ENCODE measurements at places on chromosomes 3 and 15. TPM values are rescaled to one million over a fixed set of nuclear protein-coding genes. Genes with fewer than 3 reads are reported as not detected.

- DNase-seq, result no peak
- H3K4me1 ChIP-seq, result peaks cover 8% of the 10 kb centered on the region
- H3K36me3 ChIP-seq, result no peaks in the 10 kb centered on the region
- H3K27me3 ChIP-seq, result no peaks in the 10 kb centered on the region
- H3K4me3 ChIP-seq, result no peak overlapping the region
- no peak overlapping the region for H3K27ac ChIP-seq
These were observed 8.8 kb downstream of the NECTIN3 start for GRCh38 chr3:111080413-111080812.

DNA sequence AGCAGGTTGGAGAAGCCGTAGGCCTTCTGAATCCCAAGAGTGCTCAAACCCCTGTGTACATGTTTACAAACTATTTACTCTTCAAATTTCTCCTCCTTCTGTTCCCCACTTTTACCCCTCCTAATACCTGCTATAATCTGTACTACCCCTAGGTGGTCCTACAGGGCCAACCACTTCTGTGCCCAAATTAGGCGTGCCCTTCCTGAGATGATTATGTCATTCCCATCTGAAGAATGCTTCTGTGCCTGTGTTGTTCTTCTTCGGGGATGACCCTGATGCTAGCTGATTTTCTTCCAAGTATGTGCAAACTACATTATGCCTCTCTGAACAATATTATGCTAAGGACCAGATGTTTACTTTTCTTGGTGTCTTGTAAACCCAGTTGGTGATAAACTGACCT, 20.5 kb downstream of the RBP2 start:
- no peak overlapping the region for H3K4me3 ChIP-seq
- DNase-seq, result no peak
- H3K27ac ChIP-seq, result no peak overlapping the region
- no peaks in the 10 kb centered on the region for H3K4me1 ChIP-seq
- H3K27me3 ChIP-seq, result no peaks in the 10 kb centered on the region

GRCh38 chr3:123804676-123805075, 79.5 kb downstream of the MYLK start:
- H3K4me3 ChIP-seq, result no peak overlapping the region
- no peak overlapping the region for H3K27ac ChIP-seq
- peaks cover 4% of the 10 kb centered on the region for H3K4me1 ChIP-seq
- H3K27me3 ChIP-seq, result no peaks in the 10 kb centered on the region
- no peaks in the 10 kb centered on the region for H3K36me3 ChIP-seq

- H3K36me3 ChIP-seq, result no peaks in the 10 kb centered on the region
- no peak overlapping the region for H3K27ac ChIP-seq
- DNase-seq, result no peak
- peaks cover 51% of the 10 kb centered on the region for H3K27me3 ChIP-seq
- peak overlapping the region; percentile 80 for H3K4me3 ChIP-seq
- peaks cover 29% of the 10 kb centered on the region for H3K4me1 ChIP-seq
These were observed 973 bp upstream of the ITPKA start for GRCh38 chr15:41492597-41493204.

- DNase-seq, result no peak
- H3K4me3 ChIP-seq, result no peak overlapping the region
- H3K36me3 ChIP-seq, result peaks cover 91% of the 10 kb centered on the region
- H3K27me3 ChIP-seq, result no peaks in the 10 kb centered on the region
- H3K4me1 ChIP-seq, result no peaks in the 10 kb centered on the region
These were observed 28.8 kb downstream of the MTMR10 start for GRCh38 chr15:30962659-30963058.

DNA sequence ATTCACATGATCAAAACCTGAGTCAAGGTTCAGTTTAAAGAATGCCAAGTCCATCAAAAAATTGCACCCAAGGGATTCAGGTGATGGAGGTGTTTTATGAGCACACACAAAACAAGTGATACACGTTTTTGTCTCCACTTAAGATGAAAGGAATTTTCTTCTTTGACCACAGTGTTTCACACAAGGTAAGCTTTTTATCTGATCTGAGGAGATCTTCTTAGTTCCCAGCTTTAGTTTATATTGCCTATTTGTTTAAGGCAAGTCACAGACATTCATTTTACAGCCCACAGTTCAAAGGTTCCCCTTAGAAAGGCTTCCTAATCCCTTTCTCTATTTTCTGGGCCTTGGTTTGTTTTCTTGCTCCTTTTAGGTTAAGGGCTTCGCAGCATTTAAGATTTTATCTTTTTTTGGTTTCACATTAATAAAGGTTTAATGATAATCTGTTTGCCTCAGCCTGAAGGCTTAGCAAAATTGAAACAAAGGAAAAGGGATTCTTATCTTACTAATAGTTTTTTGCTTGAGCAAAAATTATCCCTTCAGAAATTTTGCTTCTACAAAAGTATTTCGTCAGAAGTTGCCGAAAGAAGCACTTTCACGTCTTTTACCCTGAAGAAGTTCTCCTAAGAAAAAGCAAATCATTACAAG, 420.5 kb upstream of the NAALADL2 start:
- no peaks in the 10 kb centered on the region for H3K36me3 ChIP-seq
- DNase-seq, result no peak
- peaks cover 13% of the 10 kb centered on the region for H3K4me1 ChIP-seq
- H3K27me3 ChIP-seq, result no peaks in the 10 kb centered on the region
- H3K27ac ChIP-seq, result peak overlapping the region; percentile 94
- no peak overlapping the region for H3K4me3 ChIP-seq

GRCh38 chr3:183369627-183370026, 58.8 kb downstream of the MCF2L2 start:
- H3K27me3 ChIP-seq, result no peaks in the 10 kb centered on the region
- peaks cover 9% of the 10 kb centered on the region for H3K4me1 ChIP-seq
- no peak overlapping the region for H3K27ac ChIP-seq
- DNase-seq, result no peak
- H3K36me3 ChIP-seq, result no peaks in the 10 kb centered on the region

The EDEM1 gene
- 88.6 TPM for total RNA-seq

The RPP14 gene
- 13.6 TPM for total RNA-seq
